ENCODE measurements at places on chromosomes 4 and X. TPM values are rescaled to one million over a fixed set of nuclear protein-coding genes. Genes with fewer than 3 reads are reported as not detected.

The SNCA gene
- total RNA-seq, result 49.5 TPM

The ERVMER34-1 gene
- total RNA-seq, result 0.13 TPM

The SPANXN4 gene
- not detected for total RNA-seq

The SYTL4 gene
- total RNA-seq, result 30.8 TPM

The TMEM271 gene
- not detected for total RNA-seq

The CRMP1 gene
- under 0.01 TPM for total RNA-seq

The GYPB gene
- total RNA-seq, result not detected

The ETDA gene
- total RNA-seq, result not detected

The SSX4 gene
- total RNA-seq, result not detected

The NOX1 gene
- not detected for total RNA-seq

The GAGE12E gene
- not detected for total RNA-seq

The DDX60 gene
- 42.2 TPM for total RNA-seq

The CTAG1A gene
- total RNA-seq, result not detected

The FRG2 gene
- under 0.01 TPM for total RNA-seq

The MID1 gene
- total RNA-seq, result 11.5 TPM

The MED28 gene
- total RNA-seq, result 16.0 TPM

The GPRIN3 gene
- total RNA-seq, result 1.1 TPM

The TMPRSS11B gene
- not detected for total RNA-seq

The WAS gene
- total RNA-seq, result not detected

The PGAM4 gene
- not detected for total RNA-seq

The DMRTC1 gene
- not detected for total RNA-seq

All from bladder microvascular endothelial cell (primary cell).